NCI-H187 treated with DMSO at 0.1 percent for 48 hours (cell line): ENCODE measurements at places on chromosomes 2 and 18.

- no peak for DNase-seq
Measured at GRCh38 chr2:9434489-9434888, 11.0 kb downstream of the CPSF3 start.

DNA sequence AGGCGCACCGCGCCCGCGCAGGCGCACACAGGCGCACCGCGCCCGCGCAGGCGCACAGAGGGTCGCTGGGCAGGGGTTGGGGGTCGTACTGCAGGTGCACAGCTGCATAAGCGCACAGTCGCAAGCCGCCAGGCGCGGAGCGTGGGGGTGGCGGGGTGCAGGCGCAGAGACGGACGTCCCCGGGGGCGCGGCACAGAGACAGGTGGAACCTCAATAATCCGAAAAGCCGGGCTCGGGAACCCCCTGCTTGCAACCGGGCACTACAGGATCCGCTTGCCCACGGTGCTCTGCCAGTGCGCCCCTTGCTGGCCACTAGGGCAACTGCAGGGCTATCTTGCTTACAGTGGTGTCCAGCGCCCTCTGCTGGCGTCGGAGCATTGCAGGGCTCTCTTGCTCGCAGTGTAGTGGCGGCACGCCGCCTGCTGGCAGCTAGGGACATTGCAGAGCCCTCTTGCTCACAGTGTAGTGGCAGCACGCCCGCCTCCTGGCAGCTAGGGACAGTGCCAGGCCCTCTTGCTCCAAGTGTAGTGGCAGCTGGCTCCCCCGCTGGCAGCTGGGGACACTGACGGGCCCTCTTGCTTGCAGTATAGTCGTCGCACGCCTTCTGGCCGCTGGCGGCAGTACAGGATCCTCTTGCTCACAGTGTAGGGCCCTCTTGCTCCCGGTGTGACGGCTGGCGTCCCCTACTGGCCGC, 34.9 kb downstream of the FAM110C start:
- DNase-seq: no peak

DNA sequence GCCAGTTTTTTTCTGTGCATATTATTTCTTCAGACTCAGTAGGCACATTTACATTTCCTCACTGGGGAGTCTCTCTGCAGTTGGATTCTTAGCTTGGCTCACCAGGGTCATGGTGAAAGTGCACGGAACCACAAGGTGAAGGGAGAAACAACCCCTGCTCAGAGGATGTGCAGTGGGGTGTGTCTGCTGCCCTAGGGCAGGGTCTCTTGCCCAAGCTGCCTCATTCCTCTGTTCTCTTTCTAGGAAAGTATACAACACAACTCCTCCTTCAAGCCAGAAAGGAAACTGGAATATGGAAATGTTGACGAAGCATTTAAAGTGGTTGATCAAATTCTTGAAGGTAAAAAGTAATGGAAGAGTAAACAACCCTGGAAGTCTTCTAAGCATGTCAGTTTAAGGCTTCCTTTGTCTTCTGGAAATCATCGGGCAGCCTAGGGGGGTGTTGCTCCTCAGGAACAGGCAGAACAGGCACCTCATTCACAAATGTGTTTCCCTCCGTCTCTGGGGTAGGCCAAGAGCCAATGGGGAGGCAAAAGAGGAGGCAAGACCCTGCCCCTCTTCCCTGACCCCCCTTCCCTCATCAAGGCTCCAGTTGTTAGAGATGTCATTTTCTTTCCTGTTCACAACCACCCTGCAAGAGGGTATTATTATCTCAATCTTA, 41.4 kb downstream of the AOX1 start:
- DNase-seq: no peak

DNA sequence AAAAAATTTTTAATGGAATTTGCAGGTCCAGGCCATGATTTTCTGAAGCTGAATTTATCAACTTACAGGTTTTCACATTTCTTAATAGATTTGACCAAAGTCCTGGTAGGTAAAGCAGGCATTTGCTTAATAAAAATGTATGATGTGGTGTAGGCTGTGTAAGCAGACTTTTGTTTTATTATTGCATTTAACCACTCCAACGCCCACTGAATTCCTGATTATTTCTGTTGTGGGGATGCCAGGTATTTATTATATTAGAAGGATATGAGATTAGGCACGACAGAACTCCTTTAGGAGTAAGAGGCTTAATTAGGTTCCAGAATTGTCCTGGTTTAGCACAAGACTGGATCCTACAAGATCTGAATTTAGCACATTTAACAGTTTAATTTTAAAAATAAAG, 111.1 kb downstream of the ADCYAP1 start:
- DNase-seq: no peak

DNA sequence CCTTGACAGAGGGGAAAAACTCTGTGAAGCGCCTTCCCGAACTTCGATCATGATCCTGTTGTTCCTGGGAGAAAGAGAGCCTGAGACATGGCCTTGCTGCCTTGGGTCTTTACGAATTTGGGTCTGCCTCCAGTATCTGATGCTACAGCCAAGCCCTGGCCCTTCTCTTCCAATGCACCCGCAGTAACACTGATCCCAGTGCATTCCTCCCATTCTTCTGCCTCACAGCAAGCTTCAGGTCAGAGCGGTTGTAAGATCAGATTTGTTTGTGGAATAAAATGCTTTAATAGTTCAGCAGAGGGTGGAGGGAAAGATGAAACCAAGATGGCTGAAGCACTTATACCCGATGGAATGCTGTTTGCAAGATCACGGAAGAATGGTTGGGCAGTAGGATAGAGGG, 196.7 kb upstream of the SIX2 start:
- no peak for DNase-seq

DNA sequence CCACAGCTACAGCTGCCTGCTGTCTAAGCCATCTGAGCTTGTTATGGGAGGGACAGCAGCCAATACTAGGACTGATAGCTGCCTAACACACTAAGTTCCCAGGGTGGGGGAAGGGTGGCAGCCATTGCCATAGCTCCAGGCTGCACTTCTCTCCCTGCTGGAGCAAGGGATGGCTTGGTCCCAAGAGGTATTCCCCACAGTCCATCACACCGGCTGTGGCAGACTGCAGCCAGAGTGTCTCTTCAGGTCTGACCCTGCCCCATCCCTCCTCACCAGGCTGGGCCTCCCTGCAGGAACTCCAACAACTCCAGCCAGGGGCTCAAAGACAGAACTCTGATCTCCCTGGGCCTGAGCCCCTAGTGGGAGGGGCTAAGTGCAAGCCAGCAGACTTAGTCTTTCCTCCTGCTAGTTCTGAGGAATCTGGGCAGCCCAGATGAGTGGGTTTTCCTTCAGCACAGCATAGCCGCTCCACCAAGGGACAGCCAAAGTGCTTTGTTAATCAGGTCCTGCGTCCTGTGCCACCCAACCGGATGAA, 632.1 kb downstream of the SOCS6 start:
- no peak for DNase-seq

DNA sequence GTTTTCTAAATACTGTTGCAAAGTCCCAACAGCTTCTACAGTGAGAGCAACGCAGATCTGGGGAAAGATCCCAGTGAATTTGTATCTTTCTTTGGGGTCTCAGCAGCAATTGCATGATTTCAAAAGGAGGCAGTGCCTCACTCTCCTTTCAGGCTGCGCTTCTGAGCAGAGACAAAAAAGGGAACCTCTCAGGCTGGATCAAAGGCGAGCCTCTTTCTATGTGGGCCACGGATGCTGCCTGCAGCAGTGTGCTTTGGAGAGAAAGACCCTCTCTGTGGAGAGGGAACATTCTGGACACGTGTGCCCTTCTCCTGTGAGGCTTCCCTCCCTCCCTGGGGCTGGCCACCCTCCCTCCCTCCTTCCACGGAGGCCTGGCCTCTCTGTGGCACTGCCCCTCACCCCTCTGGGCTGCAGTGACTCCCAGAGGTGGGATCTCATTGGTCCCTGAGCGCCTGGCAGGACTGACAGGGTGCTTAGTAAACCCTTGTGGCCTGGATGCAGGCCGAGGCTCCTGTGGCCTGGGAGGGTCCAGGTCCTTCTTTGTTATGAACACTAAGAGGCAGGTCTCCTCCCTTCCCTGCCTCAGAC, 21.6 kb upstream of the PDIA6 start:
- DNase-seq: no peak

GRCh38 chr2:150339951-150340350, 147.5 kb downstream of the RND3 start:
- no peak for DNase-seq

DNA sequence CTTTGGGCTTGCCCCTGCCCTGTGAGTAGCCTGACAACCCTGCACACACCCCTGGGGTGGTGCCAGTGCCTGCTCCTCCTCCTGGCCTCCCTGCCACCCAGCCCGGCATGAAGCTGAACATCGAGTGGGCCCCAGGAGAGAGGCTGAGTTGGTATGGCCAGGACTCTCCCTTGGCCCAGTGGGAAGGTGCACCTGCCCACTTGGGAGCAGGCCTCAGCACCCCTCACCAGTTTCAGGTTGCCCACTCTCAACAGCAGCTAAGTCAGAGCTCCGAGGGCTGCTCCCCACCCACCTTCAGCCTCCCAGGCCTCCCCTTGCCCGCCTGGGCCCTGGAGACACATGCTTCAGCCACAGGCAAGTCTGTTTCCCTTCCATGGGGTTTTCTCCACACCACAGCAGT, 203.1 kb downstream of the KLHL29 start:
- DNase-seq: no peak
